ENCODE measurements at places on chromosomes 12 and 14.

DNA sequence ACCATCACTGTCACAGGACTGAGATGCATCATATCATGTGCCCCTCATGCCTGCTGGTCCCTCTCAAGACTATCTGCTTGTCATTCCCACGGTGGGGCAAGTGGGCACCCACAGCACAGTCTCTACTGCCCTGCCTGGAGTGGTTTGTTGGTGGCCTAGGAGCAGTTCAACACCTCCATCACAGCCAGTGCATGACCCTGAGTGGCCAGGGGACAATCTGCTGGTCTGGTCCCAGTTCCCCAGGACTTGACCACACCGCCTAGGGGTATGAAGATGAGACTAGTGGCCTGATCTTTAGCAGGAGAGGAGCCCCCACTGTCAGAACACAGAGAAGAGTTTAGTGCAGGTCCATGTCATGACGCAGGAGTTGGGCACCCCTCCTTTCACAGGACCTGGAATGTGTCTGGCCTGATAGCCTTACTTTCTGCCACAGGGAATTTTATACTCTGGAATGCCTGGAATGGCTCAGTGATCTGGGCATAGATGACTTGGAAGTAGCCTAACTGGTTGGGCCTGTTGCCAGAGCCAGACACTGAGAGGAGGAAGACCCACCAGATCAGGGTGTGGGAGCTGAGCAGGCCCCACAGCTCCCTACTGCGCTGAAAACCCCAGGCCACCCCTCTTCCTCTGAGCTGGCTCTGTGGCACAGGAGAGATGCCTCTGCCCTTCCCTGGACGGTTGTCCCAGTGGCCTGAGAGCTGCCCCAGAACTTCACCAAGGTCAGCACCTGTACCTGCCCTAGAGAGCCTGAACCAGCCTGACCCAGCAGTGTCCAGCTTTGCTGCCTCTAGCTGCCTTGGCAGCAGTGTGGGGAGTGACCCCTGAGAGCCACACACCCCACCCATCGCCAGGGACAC is 83.3 kb downstream of the PUS7L start:
- DNase-seq, result no peak

DNA sequence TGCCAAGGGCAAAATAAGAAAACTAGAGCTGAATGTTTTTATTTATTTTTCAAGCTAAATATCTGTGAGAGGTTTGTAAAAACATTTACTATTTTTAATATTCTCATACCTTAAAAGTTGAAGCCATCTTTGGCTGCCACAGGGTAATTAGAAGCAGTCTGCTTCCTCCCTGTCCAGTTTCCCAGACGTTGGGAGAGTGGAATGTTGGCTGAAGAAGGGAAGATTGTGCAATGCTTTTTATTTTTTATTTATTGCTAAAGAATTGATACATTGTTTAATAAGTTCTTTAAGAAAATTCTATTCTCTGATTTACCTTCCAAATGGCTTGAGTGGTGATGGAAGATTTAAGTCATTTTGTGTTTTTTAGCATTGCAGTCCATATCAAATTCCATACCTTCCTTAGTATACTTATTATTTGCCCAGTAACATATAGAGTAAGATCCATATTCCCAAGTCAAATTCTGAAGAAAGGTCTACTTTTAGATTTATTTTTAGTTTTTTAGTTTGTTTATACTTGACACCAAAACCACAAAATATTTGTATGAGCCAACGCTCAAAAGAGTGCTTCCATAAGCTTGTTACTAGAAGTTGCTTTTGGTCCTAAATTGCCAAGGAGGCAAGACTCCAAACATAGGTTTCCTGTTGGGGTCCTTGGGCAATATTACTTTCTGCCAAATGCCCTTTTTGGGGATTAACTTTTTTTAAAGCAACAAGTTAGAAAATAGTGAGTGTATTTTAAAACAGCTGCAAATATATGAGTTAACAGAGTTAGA is 124.0 kb upstream of the CPM start:
- no peak for DNase-seq

DNA sequence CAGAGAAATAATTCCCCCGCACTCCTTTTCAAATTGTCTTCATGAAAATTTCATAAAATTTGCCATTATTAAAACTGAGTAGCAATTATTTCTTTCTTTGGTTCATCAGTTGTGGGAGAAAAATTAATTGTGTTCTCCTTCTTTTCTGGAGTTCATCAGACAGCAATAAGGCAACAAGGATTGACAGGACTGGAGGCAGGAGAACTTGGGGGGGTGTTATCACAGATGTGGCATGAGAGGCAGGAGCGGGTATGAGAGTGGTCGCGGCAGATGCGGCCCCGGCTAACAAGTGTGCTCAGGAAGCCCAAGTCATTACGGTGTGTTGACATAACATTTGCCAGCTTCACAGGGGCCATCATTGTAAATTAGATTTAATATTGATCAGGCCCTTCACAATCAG is 306.6 kb upstream of the TMPO start:
- no peak for DNase-seq

- no peak for DNase-seq
These were observed 23.6 kb downstream of the BDKRB1 start for GRCh38 chr14:96279564-96279963.

DNA sequence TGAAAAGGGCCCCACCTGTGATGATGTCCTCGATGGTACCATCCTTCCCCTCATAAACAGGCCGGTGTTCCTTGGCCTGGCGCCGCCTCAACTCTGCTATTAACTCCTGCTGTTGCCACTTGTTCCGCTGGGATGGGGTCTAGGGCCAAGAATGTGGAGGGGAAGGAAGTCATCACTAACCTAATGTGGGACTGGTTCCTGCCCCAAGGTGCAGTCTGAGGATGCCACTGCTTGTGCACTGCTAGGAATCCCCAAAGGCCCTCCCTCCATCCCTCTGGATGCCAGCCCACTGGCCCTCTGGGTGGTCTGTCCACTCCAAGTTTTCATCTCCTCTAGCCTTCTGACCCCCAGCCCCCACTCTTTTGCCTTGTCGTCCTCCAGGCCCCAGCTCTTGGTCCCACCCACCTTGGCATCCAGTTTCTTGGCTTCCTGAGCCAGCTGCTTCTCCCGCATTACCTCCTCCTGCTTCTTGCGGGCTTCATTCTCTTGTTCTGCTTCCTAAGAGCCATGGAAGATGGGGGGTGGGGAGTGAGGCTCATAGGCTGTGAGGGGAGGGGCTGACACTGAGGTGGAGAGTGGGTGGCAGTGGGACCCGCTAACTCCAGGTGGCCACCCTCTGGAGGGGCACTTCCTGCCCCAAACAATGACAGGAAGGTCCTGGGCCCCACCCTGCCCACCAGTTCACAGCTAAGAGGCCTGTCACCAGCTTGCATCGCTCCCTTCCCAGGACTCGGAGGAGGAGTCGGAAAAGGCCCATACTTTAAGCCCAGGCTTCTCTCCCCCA is 23.7 kb downstream of the PRPF40B start:
- no peak for DNase-seq

GRCh38 chr14:103061482-103061976 is 4.2 kb upstream of the CDC42BPB start:
- no peak for DNase-seq

DNA sequence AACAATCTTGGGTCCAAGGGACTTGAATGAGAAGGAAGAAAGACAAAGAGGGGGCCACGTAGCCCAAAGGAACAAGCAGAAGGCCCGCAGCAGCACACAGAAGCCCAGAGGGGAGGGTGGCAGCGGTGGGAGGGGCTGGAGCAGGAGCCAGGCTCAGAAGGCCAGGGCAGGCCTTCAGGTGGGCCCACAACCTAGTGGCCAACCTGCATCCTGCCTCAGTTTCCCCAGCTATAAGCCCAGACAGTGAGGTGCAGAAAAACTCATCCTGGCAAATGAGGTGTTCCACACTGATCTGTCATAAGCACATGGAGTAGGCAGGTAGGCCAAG is 34.1 kb downstream of the LTBP2 start:
- DNase-seq, result no peak

DNA sequence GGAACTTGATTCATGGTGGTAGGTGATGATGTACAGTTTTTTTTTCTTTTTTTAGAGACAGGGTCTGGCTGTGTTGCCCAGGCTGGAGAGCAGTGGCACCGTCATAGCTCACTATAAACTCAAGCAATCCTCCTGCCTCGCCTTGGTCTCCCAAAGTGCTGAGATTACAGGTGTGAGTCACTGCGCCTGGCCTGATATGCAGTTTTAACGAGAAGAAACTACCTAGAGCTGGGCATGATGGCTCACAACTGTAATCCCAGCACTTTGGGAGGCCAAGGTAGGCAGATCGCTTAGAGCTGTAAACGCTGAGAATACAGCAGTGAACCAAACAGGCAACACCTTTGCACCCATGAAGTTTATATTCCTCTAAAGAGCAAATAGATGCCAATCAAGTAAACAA is 13.0 kb upstream of the VPS37B start:
- no peak for DNase-seq

GRCh38 chr12:68508576-68508975 is 102.1 kb upstream of the RAP1B start:
- no peak for DNase-seq

DNA sequence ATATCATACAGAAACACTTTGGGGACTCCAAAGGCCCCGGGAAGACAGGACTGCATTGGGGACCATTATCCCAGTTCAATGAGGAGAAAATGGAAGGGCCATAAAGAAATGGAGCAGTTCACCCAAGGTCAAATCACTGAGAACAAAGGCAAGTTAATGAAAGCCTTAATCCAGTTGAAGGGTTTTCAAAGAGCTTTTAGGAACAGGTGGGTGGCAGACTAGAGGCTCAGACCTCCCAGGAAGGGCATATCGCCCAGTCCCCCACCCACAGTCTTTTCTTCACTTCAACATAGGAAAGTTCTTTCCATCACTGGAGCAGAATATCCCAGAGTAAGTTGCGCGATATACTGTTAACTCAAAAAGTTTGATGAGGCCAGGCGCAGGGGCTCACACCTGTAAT is 136.1 kb upstream of the CCND2 start:
- DNase-seq, result no peak

DNA sequence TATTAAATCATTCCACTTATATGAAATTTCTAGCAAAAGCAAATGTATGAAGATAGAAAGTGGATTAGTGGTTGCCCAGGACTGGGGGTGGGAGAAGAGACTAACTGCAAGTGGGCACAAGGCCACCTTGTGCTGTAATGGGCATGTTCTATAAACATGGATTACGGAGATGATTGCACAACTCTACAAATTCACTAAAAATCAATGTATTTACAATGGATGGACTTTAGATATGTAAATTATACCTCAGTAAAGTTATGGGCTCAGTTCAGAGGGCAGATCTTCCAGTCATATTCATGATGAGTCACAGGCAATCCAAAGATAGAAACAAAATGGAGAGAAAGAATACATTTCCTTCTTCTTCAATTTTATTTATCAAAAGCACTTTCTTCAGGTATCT is 173.9 kb downstream of the NDUFA12 start:
- DNase-seq, result no peak

- no peak for DNase-seq
These were observed 98.3 kb downstream of the ITPR2 start for GRCh38 chr12:26734510-26735248.

- no peak for DNase-seq
These were observed 86.2 kb upstream of the TMTC1 start for GRCh38 chr12:29869946-29870345.

DNA sequence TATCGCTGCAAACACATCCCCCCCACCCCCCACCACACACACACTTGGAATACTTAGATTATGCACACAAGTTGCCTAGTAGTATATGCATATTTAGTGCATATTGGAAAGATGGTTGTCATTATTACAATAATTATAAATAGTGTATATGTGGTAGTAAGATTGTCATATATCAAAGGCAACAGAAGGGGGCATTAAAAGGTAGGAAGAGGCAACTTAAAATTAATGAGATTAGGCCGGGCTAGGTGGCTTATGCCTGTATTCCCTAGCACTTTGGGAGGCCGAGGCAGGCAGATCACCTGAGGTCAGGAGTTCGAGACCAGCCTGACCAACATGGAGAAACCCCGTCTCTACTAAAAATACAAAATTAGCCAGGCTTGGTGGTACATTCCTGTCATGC is 52.1 kb downstream of the GSC start:
- no peak for DNase-seq

DNA sequence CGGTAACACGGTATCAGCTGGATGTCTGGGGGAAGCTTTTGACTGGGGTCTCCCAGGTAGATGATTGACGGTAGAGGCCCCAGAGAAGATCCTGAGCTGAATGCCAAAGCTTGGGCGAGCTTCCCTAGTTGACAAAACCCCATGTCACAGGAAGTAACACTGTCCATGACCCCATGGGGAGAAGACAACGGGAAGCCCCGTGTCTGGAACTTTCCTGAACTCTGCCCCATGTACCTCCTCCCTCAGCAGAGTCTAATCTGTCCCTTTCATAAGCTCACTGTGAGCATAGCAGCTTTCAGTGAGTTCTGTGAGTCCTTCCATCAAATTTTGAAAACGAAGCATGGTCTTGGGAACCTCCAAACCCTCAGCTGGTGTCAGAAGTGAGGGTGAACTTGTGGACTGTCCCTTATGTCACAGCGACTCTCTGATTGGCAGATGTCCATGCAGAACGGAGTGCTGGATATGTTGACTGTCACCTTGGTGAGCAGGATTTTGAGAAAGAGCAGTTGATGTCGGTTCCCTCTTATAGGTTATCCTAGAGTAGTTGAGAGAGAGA is 29.7 kb upstream of the BEGAIN start:
- no peak for DNase-seq

- no peak for DNase-seq
These were observed 10.6 kb downstream of the TMEM121 start for GRCh38 chr14:105536691-105537579.

DNA sequence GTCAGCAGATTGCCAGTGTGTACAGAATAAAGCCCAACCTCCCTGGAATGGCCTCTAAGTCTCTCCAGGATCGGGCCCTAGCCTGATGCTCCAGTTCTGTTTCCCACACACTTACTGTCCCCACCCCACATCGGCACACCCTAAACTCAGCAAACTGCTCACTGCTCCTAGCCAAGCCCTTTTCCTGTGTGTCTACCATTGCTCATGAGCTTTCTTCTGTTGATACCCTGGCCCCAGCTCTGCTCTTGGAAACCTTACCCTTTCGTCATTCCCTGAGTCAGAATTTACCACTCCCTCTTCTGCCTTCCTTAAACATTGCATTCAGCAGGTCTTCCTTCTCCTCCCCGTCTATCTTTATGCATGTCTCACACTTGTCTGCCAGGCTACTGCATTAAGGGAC is 158.9 kb downstream of the TMX1 start:
- DNase-seq, result no peak

- DNase-seq, result no peak
These were observed 319.5 kb downstream of the TMEM117 start for GRCh38 chr12:44155358-44155757.

GRCh38 chr12:70543444-70543843 is 93.8 kb downstream of the PTPRB start:
- no peak for DNase-seq

DNA sequence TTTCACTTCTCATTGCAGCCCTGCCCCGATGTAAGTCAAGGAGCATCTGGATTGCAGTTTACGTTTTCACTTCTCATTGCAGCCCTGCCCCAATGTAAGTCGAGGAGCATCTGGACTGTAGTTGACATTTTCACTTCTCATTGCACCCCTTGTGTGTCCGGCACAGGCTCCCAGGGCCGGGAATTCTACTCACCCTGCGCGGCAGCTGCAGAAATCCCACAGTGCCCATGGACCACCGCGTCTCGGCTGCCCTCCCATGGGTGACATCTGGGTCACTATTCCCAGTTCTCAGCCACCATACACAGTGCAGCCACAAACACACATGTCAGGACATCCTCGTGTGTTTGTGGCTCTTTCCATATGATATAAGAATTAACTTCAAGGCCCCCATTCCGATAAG is 378.5 kb downstream of the ADGRD1 start:
- no peak for DNase-seq

All from head of caudate nucleus (tissue), 42 donors.